Stimulated activated CD4-positive, alpha-beta T cell treated with anti-CD3 and anti-CD28 coated beads, Interleukin-12 subunit alpha, Interleukin-12 subunit beta, amount 100 ng/mL, for 24 hours (primary cell): ENCODE measurements at places on chromosomes 5 and 9.
A peak's percentile ranks its signal among the peaks of the same experiment; 100 is the strongest.

DNA sequence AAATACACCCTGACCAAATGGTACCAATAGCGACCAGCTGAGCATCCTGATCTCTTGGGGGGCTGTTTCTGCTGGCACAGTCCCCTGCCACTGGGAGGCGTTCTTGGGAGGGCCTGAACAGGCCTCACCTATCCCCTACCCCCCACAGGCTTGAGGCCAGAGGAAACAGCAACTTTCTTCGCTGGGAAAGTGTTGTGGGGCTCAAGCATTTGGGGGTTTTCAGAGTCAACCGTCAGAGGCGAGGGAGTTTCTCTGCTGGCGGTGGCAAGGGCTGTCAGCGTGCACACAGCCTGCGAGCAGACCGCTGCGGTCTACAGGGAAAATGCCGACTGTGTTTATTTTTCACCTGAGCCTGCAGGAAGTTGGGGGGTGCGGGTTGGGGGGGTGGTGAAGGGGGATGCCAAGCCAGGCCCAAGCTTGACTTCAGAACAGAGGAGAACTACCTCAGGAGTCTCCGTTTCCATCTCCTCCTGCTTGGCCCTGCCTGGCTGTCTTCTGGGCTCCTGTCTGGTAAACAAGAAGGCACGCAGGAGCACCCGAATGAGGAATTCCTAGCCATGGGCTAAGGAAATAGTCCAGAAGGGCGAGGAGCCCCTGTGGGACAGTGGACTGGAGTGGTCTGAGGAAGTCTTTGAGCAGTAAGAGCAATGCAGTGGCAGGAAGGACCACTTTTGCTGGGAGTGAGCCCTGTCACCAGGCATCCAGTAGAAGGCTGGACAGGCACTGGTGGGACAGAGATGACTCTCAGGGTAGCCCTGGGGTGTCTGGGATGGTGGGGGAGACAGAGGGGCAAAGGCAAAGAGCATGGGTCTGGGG lies 18.1 kb downstream of the TCF7 start:
- DNase-seq = no peak

DNA sequence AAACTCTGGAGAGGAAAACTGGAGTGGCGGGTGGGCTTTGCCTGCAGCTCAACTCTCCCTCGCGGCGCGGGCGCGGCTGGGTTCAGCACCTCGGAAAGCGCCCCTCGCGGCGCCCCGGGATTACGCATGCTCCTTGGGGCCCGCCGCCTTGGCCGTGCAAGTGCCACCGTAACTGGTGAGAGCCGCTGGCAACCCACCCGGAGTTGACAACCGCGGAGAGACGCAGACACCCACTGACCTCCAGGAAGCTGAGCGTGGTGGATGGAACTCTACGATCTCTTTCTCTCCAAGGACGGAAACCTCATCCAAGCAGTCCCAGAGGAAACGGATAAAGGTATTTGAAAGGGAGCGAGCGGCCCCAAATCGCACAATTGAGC lies 194 bp upstream of the RXFP3 start:
- DNase-seq = peak; percentile 22

- no peak for DNase-seq
Observed at GRCh38 chr5:135452321-135453030, at the start of gene TIFAB. TSS of gene TIFAB (minus strand) at chr5:135452351. CDS start at chr5:135449939, 2,412 bp downstream.

- DNase-seq = no peak
Observed at GRCh38 chr5:146902471-146902870, 23.9 kb upstream of the PPP2R2B start.

DNA sequence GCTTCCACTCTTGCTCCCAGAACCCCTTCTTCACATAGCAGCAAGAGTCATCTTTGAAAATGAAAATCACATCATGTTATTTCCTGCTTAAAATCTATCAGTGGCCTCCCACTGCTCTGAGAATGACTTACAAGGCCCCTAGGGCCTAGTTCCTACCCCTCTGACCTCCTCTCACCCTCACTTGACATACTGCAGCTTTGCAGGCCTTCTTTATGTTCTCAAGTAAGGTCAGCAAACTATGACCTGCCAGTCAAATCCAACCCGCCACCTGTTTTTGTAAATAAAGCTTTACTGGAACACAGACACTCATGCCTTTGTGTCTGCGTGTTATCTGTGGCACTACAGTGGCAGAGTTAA lies 185.7 kb downstream of the NR3C1 start:
- no peak for DNase-seq

DNA sequence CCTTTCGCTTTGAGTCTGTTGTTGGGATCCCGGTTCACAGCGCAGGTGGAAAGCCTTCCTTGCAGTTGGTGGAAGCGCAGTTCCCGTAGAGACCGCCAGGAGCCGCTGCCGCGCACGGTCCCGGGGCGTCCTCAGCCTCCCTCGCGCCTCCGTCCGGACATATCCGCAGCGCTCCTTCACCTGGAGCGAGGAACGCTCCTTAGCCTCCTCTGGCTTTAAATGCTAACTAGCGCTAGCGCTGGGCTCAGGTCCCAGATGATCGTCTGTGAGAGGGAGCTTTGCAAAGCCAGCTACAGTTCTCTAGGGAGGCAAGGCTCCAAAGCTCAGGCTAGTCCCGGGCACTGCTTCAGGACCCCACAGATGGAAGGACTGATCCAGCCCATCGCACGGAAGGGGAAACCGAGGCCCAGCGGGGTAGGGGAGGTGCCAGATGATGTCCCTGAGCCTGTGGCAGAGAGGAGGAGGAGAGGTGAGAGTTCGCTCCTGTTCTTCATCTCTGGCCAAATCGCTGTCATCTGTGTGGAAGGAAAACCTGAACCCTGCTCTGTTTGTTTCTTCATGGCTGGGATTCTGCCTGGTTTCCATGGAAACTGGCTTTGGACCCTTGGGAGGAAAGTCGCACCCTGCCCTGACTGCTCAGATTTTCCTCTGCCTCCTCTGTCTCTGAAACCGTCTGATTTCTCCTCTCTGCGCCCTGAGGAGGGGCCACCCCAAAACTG lies 31.4 kb downstream of the COL15A1 start:
- DNase-seq = peak; percentile 56

DNA sequence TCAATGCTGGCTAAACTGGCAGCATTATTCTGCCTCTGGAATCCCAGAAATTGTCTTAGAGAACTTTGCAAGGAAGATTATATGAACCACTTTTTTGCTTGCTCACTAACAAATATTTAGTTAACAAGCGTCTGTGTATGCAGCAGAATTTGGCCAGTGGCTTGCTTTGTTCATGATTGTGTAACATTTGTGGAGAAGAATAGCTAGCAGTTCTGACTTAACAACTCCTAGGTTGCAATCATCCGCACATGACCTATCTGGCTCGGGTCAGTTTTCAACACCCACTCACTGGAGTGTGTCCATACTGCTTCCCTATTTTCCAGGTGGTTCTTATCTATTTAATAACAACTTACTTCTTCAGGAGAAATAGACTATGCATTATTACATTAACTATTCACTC lies 98.5 kb downstream of the SNX18 start:
- no peak for DNase-seq

DNA sequence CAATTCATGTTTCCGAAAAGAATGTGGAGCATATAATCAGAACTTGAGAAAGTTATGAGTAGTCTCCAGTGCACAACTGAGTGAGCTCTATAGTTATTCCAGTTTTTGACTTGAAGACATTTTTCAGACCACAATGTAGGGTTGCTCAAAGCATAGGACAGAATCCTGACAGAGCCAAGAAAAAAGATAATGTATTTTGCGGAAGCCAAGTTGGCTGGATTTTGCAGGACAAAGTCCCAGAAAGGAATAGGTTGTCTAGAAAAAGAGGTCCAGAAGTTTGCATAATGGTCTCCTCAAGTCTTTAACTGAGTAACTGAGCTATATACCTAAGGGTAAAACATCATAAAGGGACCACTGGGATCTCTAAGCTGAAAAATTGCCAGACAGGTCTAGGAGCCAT lies 1028.0 kb downstream of the TAF11L14 start:
- DNase-seq = no peak

DNA sequence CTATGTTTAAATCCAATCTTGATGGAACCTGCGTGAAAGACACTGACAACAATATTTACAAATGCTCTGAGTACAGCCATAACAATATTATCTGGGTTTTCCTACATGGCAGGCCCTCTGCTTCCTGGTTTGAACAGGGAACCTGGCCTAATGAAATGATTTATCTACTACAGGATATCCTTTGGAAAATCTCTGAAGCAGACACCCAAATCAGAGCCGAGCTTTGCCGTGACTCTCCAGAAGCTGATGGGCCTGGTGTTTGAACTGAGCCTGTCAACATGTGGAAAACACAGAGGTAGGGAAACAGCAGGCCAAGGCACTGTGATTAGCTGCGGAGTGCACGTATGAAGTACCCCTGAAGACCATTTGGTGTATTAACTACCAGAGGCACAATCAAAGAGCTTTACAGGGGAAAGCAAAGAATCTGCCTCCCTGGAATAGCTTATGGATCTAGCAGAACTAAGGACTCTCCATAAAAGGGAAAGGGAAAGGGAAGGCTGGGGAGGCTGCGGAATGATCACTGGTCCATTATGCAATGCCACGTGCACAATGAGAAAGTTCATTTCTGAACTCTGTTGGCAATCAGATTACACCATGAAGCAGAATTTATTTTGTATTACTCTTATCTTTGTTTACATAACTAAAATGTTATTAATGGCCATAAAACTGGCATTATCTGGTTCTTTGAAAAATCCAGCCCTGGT lies 321.9 kb downstream of the EBF1 start:
- DNase-seq = no peak

- DNase-seq = no peak
Observed at GRCh38 chr5:90868799-90869198, 310.2 kb downstream of the ADGRV1 start.

DNA sequence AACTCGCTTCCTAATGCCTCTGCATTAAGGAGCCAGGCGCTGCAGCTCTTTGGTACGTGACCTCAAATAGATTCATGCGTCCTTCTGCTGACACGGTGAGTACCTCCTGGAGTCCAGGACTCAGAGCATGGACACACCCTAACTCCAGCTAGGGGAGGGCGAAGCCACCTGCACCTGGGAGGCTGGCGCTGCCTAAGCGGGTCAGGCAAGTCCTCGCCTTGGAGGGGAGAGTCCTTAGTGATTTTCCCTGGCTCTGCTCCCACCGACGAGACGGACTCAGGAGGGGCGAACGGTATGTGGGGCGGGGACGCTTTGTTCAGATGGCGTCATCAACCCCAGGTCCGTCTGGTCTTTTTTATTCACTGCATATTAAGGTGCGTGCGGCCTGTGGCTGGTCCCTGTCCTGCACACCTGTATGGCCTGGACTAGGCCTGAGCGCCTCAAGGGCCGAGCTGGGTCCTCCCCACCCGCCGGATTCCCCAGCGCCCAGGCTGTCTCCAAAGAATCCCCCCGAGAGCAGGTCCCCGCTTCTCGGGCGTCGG lies 50.3 kb downstream of the NSUN2 start:
- no peak for DNase-seq

DNA sequence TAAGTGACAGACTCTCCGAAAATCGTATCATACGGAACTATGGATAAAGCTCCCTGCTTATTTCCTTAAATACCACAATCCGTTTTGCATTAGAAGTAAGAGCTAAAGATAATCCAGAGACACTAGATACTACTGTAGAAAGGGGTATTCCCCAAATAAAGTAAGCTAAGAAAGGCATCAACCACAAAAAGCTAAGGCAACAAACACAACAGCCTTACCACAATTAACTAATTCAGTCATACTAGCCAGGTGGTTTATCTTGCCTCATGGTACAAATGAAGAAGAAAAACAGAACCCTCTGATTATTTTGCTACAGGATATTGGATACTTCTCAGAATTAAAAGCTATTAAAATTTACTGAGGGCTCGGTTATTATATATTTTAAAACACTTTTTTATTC lies 14.1 kb downstream of the ERP44 start:
- no peak for DNase-seq

DNA sequence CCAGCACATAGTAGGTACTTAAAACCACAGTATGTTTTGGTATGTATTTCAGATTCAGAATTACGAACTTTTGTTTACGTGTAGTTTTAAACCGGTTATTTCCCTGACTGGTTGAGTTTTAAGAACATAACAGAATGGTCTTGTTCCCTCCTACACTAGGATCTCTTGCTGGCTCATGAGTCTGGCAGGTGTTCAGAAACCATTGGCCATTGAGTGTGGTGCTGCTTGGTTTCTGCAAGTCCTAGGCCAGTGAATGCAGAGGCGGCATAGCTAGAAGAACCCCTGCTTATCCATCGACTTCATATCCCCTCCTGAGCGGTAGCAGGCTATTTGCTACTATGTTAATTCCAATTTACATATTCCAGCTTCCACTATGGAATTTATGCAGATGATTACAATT lies 65.6 kb downstream of the GPR21 start:
- DNase-seq = no peak

DNA sequence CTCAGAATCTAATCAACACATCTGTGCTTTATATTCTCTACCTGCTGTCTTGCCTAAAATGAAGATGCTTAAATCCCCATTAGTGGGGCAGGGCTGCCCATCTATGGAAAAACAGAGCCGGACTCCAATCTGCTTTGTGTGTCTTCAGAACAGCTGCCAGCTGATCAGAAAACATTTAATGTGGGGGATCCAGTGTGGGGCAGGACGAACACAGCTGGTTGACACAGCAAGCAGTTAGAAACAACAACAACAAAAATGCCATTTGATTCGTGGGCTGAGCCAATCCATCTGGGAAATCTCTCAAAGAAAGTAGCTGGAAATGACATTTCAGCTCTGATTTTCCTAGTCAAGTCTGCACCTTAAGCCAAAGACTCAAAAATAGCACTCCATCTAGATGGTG lies 99.8 kb downstream of the PPP2R2B start:
- DNase-seq = no peak

GRCh38 chr9:73548201-73548600 lies 396.5 kb downstream of the ANXA1 start:
- no peak for DNase-seq

DNA sequence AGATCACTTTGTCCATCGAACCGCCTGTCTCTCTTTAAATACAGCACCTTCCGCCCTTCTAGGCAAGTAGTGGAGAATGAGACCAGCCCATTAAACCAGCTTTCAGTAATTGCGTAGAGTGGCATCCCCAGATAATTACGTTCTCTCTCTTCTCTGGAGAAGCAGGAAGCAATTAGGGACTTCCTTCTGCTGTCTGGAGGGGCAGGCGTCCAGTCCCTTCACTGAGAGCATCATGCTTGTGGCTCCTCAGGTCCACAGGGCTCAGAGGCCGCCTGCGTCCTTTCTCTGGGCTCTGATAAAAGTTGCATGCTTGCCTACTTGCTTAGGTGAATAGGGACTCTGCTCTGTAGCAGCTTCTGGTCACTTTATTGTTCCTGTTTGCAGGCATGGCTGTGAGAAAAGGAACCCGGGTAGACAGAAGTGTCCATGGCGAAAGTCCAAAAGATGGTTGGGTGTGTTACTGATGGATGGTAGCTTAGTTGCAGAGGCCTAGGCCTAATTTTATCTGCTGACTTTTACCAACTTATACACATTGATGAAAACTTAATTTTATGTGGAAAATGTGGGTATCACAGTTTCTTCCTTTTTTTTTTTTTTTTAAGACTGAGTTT lies 299.1 kb upstream of the PANK3 start:
- no peak for DNase-seq

DNA sequence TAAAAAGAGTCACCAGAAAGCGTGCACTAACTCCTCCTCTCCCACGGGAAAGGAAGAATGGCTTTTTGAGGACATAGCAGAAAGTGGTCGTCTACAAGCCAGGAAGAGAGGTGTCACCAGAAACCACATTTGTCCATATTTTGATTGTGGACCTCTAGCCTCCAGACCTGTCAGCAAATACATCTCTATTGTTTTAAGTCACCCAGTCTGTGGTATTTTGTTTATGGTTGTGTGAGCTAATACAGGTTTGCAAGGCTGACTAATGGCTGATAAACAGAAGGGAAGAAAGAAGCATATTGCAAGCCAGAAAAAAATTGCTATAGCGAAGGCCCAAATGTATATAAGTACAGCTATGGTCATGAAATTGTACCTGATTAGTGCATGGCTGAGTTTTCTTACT lies 21.4 kb downstream of the WDR70 start:
- DNase-seq = no peak

GRCh38 chr9:104435059-104435458 lies 69.0 kb upstream of the OR13F1 start:
- DNase-seq = no peak
